ENCODE measurements at places on chromosomes 7 and 10. TPM values are rescaled to one million over a fixed set of nuclear protein-coding genes. Genes with fewer than 3 reads are reported as not detected.

The HMX2 gene
- 1.1 TPM for polyA plus RNA-seq

The CPED1 gene
- polyA plus RNA-seq: 12.1 TPM

The FAM25G gene
- polyA plus RNA-seq: not detected

The GATAD1 gene
- polyA plus RNA-seq: 77.0 TPM

The CREB5 gene
- 12.9 TPM for polyA plus RNA-seq

The RAB19 gene
- polyA plus RNA-seq: 1.2 TPM
